Stimulated activated CD8-positive, alpha-beta memory T cell treated with anti-CD3 and anti-CD28 coated beads, Interleukin-15, amount 100 ng/mL, for 4 hours (primary cell): ENCODE measurements at places on chromosomes 1 and 21.

GRCh38 chr1:10160907-10161490 lies 49.4 kb upstream of the KIF1B start:
- no peak for DNase-seq

GRCh38 chr1:101330427-101331130 lies 93.8 kb downstream of the S1PR1 start:
- no peak for DNase-seq

DNA sequence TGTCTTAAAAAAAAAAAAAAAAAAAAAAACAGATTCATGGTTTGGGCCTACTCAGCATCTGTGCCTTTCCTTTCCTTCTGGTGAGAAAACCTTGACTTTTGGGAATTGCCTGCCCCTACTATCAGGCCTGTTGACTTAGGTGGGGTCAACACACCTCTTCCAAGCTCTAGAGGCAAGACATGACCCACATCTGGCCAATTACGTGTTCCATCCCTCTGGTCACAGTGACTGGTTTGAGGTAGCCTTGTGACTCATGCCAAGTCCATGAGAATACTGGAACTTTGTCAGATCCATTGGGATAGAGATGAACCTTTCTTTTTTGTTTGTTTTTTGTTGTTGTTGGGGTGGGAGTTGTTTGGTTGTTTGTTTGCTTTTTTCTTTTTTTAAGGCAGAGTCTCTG lies 37.3 kb upstream of the KHDRBS1 start:
- no peak for DNase-seq

GRCh38 chr1:10027027-10027426 lies 5.7 kb upstream of the UBE4B start:
- DNase-seq: no peak

DNA sequence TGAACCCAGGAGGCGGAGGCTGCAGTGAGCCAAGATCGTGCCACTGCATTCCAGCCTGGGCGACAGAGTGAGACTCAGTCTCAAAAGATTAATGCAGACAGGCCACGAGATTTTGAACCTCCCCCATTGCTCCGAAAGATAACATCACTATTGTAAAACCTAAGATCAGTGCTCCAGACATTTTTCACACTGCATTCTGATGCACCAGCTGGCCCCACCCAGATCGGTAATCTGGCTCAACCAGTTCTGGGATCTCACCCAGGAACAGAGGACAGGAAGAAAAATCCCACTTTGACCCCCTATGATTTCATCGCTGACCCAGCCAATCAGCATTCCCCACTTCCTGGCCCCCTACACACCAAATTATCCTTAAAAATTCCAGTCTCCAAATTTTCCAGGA lies 10.7 kb upstream of the CSRP1 start:
- no peak for DNase-seq

GRCh38 chr1:20150969-20151368 lies 11.8 kb downstream of the PLA2G2F start:
- DNase-seq: no peak
